ENCODE measurements at places on chromosomes 3 and 15. TPM values are rescaled to one million over a fixed set of nuclear protein-coding genes. Genes with fewer than 3 reads are reported as not detected.

The CNTN6 gene
- polyA plus RNA-seq, result 0.07 TPM

The ONECUT1 gene
- polyA plus RNA-seq, result not detected

The TNFAIP8L3 gene
- 9.3 TPM for polyA plus RNA-seq

The LRRC57 gene
- 7.8 TPM for polyA plus RNA-seq

The MUSTN1 gene
- 10.0 TPM for polyA plus RNA-seq

The GOLGA6L9 gene
- polyA plus RNA-seq, result 4.6 TPM

The USF3 gene
- 8.2 TPM for polyA plus RNA-seq

The ARGFX gene
- polyA plus RNA-seq, result not detected

The IP6K1 gene
- polyA plus RNA-seq, result 9.8 TPM

The HOMER2 gene
- 5.4 TPM for polyA plus RNA-seq

The CD80 gene
- polyA plus RNA-seq, result 2.0 TPM

The PLIN1 gene
- 0.61 TPM for polyA plus RNA-seq

The ATG3 gene
- polyA plus RNA-seq, result 58.6 TPM

The STARD5 gene
- 10.4 TPM for polyA plus RNA-seq

The PDZRN3 gene
- polyA plus RNA-seq, result 1.9 TPM

The TPRA1 gene
- 27.6 TPM for polyA plus RNA-seq

The CPNE9 gene
- 0.15 TPM for polyA plus RNA-seq

The MAP1A gene
- 0.35 TPM for polyA plus RNA-seq

The C3orf85 gene
- not detected for polyA plus RNA-seq

The RLBP1 gene
- not detected for polyA plus RNA-seq

The NANOGP8 gene
- not detected for polyA plus RNA-seq

The NLGN1 gene
- polyA plus RNA-seq, result not detected

The P2RY1 gene
- 0.39 TPM for polyA plus RNA-seq

The NRG4 gene
- polyA plus RNA-seq, result 0.42 TPM

The CAV3 gene
- not detected for polyA plus RNA-seq

The PP2D1 gene
- polyA plus RNA-seq, result not detected

The SKIC8 gene
- polyA plus RNA-seq, result 42.1 TPM

The TTC21A gene
- 18.6 TPM for polyA plus RNA-seq

The ST8SIA2 gene
- not detected for polyA plus RNA-seq

The CHST2 gene
- polyA plus RNA-seq, result 15.4 TPM

The PLA2G4E gene
- not detected for polyA plus RNA-seq

The RAB7A gene
- 150 TPM for polyA plus RNA-seq

The RFC4 gene
- polyA plus RNA-seq, result 23.9 TPM

The LYSMD2 gene
- 39.0 TPM for polyA plus RNA-seq

The GOLGA8J gene
- not detected for polyA plus RNA-seq

The PAQR9 gene
- not detected for polyA plus RNA-seq

The GLCE gene
- 4.5 TPM for polyA plus RNA-seq

The PRR23B gene
- not detected for polyA plus RNA-seq

The POPDC2 gene
- polyA plus RNA-seq, result 7.0 TPM

The DLL4 gene
- 5.0 TPM for polyA plus RNA-seq

The BLOC1S6 gene
- polyA plus RNA-seq, result 18.6 TPM

The MKRN3 gene
- polyA plus RNA-seq, result 0.64 TPM

The TRIM42 gene
- polyA plus RNA-seq, result not detected

The CDHR4 gene
- polyA plus RNA-seq, result 0.29 TPM

The EFCC1 gene
- 2.0 TPM for polyA plus RNA-seq

The SLC9C1 gene
- polyA plus RNA-seq, result not detected

The DUSP7 gene
- 6.9 TPM for polyA plus RNA-seq

The CAMK2N2 gene
- polyA plus RNA-seq, result 0.08 TPM

The CASR gene
- polyA plus RNA-seq, result 0.13 TPM

The TARS3 gene
- 5.2 TPM for polyA plus RNA-seq

The CEP97 gene
- polyA plus RNA-seq, result 2.2 TPM

The BFSP2 gene
- polyA plus RNA-seq, result 8.6 TPM
